ENCODE measurements at places on chromosomes 13 and 19. TPM values are rescaled to one million over a fixed set of nuclear protein-coding genes. Genes with fewer than 3 reads are reported as not detected.

GRCh38 chr13:113022745-113023574 lies 53.9 kb downstream of the MCF2L start:
- no peak for DNase-seq

GRCh38 chr19:39788244-39788643 lies 9.6 kb downstream of the LEUTX start:
- no peak for DNase-seq

DNA sequence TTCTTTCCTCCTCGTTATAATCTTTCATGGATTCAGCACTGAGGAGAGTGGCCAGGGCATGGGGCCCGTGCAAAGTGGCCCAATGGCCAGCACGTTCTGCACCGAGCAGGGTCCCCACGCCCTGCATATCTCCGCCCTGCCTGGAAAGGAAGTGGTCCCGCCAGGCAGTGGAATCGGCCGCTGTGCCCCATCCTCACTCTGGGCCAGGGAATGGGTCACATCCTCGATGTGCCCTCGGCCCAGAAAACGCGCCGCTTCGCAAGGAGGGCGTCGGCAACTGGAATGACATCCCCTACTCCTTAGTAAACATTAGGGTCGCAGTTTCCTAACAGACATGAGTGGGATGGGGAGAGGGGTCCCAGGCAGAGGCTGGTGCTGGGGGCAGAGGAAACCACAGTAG lies 90.7 kb downstream of the ZNF254 start:
- no peak for DNase-seq

GRCh38 chr13:36981156-36981743 lies 17.9 kb downstream of the ALG5 start:
- no peak for DNase-seq

- DNase-seq = no peak
These were observed 31.2 kb downstream of the TMPRSS9 start for GRCh38 chr19:2391118-2391725.

- no peak for DNase-seq
These were observed 64.9 kb downstream of the GADD45B start for GRCh38 chr19:2540646-2541454.

- DNase-seq = no peak
These were observed 64.1 kb downstream of the DOCK9 start for GRCh38 chr13:98913741-98914140.

DNA sequence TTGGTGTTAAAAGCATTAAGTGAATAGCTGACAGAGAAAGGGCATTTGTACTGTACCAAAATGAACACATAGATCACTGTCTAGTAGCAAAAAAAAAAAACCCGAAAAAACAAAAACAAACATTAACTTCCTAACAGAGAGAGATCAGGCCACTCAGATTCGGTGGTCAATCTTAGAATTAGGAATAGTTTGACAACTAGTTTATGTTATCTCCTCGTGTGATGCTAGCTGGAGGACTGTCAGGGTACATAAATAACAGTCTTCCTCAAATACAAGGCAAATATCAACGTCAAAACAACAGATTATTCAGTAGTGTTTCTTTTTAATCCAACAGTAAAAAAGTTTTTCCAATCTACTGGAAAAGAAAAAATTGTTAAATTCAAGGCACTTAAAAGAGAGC lies 1.7 kb downstream of the ZMYM5 start:
- DNase-seq = no peak

GRCh38 chr19:50266896-50267295 lies 62.3 kb downstream of the KCNC3 start:
- no peak for DNase-seq

- no peak for DNase-seq
These were observed 116.4 kb downstream of the AKAP11 start for GRCh38 chr13:42388326-42388725.

DNA sequence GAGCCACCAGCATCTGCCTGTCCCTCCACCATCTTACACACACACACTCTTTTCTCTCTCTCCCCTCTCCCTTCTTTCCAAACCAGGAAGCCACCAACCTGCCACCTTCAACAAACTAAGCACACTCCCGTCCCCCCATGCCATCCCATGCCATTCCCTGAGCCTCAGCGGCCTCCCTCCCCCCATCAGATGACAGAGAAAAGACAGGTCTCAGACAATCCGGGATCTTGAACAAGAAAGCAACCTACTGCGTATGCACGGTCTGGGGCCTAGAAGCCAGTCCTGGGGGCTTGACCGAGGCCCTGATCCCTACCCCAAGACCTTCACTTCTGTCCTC lies 19.4 kb downstream of the AKT2 start:
- no peak for DNase-seq

- no peak for DNase-seq
These were observed 40.9 kb downstream of the GNG7 start for GRCh38 chr19:2661615-2662014.

ZNF534 gene
- total RNA-seq = not detected

ZNF146 gene
- total RNA-seq = 69.2 TPM

RDH8 gene
- not detected for total RNA-seq

FGF14 gene
- 1.9 TPM for total RNA-seq

SBSN gene
- total RNA-seq = 595 TPM

SERPINE3 gene
- not detected for total RNA-seq

PGLYRP1 gene
- not detected for total RNA-seq

FAM187B gene
- not detected for total RNA-seq

ZNF573 gene
- 8.4 TPM for total RNA-seq

OR7C1 gene
- total RNA-seq = not detected

Measured in esophagus squamous epithelium (tissue), 5 donors.